ENCODE measurements at places on chromosomes 3 and 15.

GRCh38 chr3:62703451-62704167 lies 171.6 kb downstream of the CADPS start:
- no peak for DNase-seq

DNA sequence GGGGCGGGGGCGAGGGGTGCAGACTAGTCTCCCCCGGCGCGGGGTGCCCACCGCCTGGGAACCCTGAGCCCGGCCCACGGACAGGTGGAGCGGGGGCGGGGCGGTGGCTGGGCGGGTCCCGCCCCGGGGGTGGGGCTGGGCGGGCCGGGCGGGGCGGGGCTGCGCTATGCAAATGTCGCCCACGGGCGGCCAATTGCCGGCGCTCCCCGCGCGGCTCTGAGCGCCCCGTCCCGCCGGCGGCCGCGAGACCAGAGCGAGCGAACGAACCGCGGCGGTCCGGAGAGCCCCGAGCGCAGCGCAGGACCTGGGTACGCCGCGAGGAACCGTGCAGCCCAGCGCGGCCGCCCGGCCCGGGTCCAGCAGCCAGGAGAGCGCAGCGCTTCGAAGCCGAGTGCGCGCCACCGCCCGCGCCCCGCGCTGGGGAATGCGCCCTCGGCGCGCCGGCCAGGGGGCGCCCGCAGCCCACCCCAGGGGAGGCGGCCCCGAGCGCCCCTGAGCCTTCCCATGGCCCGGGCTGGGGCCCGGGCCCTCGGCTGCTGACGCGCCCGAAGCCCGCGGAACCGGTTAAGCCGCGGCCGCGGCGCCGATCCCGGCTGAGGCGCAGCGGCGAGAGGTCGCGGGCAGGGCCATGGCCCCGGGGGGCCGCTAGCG lies at the start of gene SEMA3F:
SEMA3F (plus strand) TSS at position 485 of the 651 bp plus-strand sequence. CDS start 4,299 bp downstream, outside the sequence.
- DNase-seq, result peak; percentile 80

DNA sequence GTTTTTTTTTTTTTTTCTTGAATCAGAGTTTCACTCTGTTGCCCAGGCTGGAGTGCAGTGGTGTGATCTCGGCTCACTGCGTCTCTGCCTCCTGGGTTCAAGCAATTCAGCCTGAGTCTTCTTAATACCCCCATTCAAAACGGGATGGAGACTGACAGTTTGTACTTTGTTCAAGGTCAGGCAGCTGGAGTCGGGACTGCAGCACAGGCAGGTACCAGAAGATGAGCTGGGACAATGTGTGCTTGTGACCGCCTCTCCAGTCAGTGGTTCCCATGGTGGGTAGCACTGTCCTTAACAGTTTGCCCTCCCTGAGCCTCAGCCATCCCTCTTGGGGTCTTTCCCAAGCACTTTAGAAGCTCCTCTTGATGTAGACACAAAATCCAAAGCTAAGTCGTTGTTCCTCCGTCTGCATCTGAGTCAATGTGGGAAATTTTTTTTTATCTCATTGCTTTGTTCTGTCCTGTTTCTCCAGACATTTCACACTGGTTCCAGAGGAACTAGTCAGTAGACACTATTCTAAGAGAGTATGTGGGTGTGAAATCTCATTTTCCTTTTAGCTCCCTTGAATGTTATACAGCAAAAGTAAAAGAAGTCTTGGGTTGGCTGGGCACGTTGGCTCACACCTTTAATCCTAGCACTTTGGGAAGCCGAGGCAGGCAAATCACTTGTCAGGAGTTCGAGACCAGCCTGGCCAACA lies 5.3 kb upstream of the TTLL13 start:
- DNase-seq, result no peak

GRCh38 chr3:70112751-70113150 lies 113.2 kb downstream of the SAMMSON start:
- DNase-seq, result no peak

- no peak for DNase-seq
Observed at GRCh38 chr3:156689608-156690007, 15.2 kb downstream of the TIPARP start.

- no peak for DNase-seq
Observed at GRCh38 chr3:10023587-10024310, 2.5 kb upstream of the FANCD2 start.

GRCh38 chr3:27428446-27428845 lies 55.7 kb downstream of the SLC4A7 start:
- DNase-seq, result no peak

DNA sequence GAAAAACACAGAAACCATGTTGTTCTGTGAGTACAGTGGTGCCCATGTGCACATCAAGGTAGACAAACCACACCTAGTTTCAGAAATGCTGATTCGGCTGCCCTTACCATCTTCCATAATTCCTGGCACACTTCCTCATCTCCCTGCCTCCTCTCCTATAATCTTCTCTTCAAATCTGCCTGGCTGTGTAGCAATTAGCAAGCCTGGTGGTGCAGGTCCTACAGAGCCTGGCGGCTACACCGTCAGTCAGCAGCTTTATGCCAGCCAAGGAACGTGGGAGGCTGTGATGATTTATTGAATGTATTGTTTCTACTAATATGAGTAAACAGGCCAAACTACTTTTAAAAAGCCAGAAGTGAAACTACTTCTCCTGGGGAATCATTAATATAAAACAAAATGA lies 106.8 kb downstream of the SEMA6D start:
- no peak for DNase-seq

GRCh38 chr3:170222647-170223541 lies 670 bp downstream of the PRKCI start:
- peak; percentile 45 for DNase-seq

DNA sequence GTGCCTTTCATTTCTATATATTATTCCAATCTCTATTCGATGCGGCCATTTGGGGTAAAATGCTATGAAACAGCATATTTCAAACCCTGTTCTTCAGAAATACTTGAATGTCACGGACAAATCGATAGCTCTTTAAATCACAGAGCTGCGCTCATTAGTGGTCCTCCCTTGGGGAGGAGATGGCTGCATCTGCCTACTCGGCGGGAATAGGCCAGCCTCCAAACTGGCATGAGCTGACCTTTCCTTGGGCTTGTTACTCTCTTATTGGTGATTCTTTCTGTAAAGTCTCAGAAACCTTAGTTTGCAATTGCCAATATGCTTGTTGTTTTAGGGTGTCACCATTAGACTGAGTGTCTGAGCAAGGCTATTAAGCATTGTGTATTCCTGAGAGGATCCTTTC lies 120.9 kb downstream of the BDH1 start:
- DNase-seq, result no peak

- DNase-seq, result no peak
Observed at GRCh38 chr3:61847784-61848462, 286.6 kb downstream of the PTPRG start.

DNA sequence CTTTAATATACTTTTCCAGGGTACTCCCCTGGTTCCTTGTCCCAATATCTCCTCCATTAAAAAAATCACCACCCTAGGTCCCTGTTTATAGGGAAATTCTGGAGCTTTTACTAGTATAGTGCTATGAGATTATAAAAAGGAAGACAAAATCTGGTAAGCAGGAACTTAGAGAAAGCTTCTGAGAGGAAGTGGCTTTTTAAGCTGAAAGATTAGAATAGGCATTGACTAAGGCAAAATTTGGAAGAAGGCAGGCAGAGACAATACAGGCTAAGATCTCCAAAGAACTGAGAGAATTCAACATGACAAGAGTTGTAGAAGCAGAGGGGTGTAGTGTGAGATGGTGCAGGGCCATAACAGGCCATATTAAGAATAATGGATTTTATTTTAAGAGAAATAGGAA lies 25.8 kb downstream of the SGO1 start:
- DNase-seq, result no peak

GRCh38 chr15:58696738-58697137 lies 52.8 kb downstream of the ADAM10 start:
- DNase-seq, result no peak

DNA sequence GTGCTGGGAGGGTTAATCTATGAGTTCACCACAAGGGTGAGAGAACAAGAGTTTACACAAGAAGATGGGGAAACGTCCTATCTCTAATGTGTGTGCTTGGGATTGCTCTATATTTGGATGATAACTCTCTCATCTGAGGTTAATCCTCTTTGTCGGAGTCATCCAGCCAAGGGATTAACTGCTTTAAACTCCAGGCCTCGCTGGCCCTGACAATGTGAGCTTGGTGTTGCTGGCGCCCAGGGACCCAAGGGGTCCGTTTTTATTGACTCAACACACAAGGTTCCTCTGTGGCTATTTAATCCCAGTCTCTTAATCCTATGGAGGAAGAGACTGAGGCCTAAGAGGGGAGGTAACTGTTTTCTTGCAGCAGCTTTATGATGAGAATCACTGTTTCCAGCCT lies 14.2 kb downstream of the SV2B start:
- no peak for DNase-seq

DNA sequence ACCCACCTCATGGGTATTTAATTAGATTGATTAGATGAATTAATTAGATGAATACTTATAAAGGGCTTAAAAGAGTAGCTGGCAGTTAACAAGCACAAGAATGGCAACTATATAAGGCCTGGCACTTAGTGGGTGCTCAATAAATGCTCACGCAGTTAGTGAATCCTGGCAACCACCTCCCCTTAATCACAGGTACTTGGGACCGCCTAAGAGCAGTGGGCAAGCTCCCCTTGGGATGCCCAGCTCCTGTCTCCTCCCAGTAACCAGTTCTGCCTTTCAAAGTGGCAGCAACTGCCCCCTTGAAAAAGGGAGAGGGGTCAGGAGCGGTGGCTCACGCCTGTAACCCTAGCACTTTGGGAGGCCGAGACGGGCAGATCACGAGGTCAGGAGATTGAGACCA lies 4.6 kb downstream of the LYZL4 start:
- DNase-seq, result no peak

GRCh38 chr3:33868309-33868708 lies 69.9 kb downstream of the PDCD6IP start:
- no peak for DNase-seq

DNA sequence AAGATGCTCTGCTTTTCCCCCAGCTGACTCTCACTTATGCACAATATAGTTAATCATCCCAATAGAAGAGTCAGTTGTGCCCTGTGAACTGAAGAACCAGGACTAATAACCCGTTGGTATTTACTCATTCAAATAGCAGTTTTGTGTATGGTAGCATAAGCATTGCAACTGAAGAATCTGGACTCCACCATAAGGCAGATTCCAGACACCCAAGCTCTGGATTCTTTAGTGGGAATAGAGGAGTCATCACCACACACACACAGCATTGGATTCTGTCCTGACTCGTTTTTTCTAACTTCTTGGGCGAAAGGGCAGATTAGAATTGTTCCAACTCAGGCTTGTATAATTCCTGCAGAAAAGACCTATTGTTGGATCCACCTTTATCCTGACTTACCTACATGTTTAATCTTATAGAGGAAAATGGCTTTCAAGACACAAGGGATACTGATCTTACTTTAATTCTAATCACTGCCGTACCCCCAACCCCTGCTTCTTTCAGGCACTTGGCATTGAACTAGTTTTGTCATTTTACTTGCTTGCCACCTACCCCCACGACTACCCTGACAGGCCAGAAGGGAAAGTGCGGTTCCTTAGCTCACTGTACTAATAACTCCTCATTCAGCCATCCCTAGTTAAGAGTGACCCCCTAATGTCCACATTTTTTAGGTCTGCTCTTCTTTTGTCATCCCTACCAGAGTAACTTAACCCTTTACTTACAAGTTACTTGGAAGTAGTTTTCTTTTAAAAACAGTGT lies 42.3 kb downstream of the NKIRAS1 start:
- DNase-seq, result no peak

- no peak for DNase-seq
Observed at GRCh38 chr3:95758707-95759106, 1055.7 kb upstream of the EPHA6 start.

DNA sequence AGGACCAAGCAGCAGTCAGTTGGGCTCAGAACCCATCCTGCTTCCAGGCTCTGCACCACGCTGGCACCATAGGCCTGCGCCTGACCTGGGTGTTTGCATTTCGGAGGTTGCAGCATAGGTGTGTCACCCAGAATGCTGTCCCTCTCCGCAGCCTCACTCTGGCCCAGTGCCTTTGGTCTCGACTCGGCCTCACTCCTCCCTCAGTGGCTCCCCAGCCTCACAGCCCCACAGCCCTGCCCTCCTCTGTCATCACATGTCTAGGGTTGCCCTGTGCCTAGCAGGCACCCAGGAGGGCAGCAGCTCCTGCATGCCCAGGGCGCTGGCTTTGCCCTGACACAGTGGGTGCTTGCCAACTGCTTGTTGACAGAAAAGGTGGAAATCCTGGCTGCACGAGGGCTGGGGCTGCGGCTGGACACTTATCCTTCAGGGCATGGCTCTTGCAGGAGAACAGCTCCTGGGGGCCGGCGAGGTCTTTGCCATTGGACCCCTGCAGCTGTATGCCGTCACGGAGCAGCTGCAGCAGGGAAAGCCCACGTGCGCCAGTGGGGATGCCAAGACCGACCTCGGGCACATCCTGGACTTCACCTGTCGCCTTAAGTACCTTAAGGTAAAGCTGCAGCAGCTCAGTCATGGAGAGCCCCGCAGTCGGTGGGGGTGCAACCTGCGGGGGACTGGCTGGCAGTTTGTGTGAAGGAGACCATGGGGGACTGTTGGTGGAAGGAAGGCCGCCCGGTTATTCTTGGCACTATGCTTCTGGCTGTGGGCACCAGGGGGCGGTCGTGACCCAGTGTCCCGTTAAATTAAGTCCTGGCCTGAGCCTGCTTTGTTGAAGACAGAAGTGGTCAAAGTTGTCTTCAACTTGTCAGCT lies 16.2 kb downstream of the NISCH start:
- no peak for DNase-seq

DNA sequence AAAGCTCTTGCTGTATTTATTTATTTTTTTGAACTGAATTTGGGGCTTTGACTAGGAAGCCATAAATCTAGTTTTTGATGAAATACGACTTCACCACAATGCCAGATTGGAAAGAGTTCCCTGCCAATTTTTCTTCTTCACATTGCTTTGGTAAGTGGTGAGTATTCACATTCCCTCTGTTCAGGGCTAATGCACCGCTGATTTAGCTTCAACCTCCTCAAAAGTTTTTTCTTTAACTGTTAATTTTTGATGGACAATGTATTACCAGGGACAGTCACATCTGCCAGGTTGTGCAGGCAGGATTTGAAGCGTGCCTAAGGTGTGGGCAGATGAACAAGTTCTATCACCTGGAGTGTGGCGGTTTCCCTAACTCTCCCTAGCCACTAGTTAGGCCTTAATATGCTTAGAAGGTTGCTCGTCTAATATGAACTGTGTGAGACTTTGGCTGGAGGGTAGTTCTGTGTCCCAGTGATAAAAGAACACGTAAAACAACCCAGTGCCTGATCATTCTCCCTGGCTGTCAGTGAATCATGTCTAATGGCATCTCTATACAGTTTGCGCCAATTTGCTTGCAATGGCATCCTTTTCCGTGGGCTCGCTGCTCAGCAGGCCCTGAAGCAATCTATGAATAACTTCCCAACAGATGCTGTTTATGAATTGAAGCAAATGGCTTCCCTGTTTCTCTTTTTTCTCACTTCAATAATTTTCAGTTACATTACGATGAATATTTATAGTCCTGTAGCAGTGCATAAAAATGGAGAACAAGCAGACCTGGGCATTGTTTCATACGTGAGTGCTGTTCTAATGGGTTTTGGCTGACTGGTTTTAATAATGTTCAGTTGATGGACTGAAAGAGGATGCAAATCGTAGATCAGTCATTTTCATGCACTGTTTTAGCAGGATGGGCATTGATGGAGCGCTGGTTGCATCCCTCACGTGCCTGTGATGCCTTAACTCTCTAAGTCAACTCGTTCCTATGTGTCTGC lies 243.2 kb upstream of the SUCLG2 start:
- DNase-seq, result no peak

All from activated naive CD8-positive, alpha-beta T cell treated with anti-CD3 and anti-CD28 coated beads for 36 hours (primary cell).